ENCODE measurements at places on chromosomes 5 and 9.

DNA sequence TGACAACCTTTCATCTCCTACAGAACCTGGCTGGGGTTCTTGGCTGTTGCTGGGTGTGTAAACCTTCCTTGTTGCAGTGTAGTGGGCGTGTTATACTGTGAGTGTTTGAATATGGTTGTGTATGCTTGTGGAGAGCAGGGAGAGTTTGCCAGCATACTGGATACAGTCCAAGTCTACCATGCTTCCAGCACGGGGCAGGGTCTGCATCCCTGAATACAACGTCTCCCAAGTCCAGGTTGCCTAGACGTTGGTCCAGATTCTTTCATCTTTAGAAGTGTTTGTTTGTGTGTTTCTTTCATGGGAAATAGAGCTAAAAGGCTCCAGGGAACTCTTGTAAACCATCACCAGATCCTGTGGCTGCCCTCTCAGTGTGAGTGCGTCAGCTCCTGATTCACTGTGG, 46.4 kb downstream of the SYK start:
- no peak for DNase-seq

DNA sequence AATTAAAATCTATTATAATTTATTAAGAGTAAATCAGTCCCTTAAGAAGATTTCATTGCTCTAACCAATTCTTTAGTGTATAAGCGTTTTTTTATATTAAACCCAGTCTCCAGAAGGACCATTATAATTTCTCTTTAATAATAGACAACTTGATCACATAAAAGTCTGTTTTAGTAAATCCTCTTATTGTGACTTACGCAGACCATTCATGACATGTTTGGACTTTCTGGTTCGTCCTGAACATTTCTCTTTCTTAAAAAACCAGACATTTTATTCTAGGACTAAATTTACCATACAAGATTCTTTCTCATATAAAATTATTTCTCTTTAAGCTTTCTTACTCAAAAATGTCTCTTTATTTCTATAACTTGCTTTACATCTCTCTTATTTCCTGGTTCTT, 196.2 kb upstream of the RAI14 start:
- no peak for DNase-seq

- no peak for DNase-seq
Observed at GRCh38 chr5:81786991-81787390, 36.1 kb upstream of the SSBP2 start.

GRCh38 chr9:27719711-27720110, 146.4 kb upstream of the C9orf72 start:
- DNase-seq: no peak

DNA sequence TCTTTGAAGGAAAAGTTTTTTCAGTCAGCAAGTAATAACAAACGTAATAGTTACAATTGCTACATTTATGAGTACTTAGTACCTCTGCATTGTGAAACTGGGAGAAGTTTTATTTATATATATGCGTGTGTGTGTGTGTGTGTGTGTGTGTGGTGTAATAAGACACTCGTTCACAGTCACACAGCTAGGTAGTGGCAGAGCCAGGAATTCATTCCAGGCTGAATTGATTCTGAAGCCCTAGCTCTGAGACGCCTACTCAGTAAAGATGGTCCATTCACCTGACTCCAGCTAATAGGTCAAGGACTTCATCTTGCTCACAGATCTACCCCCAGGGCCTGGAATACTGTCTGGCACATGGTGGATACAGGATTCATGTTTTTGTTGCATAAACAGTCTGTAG, 13.6 kb upstream of the CAST start:
- no peak for DNase-seq

DNA sequence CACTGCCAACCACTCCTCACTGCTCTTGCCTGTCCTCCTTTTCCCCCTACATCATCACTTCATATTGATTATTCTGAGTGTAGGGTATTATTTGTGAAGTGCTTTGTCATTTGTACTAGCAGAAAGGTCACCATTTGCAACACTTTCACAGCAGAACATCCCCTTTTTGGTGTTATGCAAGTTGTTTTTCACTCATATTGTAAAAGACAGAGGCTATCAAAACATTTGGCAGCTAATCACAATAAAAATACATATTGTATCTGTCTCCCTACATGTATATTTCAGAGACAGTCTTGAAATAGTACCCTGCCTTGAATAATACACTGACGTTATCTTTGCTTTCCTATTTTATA, 82.3 kb downstream of the ANXA1 start:
- no peak for DNase-seq

- DNase-seq: no peak
Observed at GRCh38 chr9:93633492-93634221, 57.3 kb downstream of the PHF2 start.

DNA sequence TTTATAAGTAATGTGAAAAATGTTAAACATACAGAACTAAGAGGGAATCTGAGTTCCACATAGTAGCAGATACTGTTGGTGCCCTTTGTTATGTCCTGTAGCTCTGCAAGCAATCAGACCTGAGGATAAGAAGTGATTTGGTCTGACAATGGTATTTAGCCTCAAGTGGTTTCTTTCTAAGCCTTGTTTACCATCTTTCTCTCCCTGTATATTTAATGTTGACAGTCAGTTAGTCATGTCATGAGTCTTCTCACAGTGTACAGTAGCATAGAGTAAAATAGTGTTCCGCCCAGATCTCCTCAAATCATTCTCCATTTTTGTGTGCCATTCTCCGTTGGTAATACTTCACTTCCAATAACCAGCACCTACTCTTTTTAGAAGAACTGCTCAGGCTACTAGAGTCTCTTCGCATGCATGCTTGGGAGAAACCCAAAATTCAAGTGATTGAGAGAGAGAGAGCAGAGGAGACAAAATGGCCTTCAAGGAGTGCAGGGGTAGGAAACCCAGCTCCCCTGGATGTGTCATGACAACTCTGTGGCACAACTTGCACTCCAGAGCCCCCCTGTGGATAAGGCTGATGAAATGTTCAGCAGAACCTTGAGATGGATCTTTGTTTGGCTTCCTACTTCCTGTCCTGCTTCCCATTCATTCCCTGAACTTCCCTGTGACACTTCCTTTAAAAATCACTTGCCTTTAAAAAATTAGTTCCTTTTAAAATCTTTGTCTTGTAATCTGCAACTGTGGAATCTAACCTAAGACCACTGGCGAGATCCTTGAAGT, 129.2 kb upstream of the FST start:
- DNase-seq: no peak

GRCh38 chr9:131875828-131876485, 136.1 kb upstream of the RAPGEF1 start:
- peak; percentile 65 for DNase-seq

GRCh38 chr5:150582241-150583109, 58.0 kb upstream of the SYNPO start:
- no peak for DNase-seq

- no peak for DNase-seq
Observed at GRCh38 chr5:176341325-176342157, 20.0 kb downstream of the KIAA1191 start.

DNA sequence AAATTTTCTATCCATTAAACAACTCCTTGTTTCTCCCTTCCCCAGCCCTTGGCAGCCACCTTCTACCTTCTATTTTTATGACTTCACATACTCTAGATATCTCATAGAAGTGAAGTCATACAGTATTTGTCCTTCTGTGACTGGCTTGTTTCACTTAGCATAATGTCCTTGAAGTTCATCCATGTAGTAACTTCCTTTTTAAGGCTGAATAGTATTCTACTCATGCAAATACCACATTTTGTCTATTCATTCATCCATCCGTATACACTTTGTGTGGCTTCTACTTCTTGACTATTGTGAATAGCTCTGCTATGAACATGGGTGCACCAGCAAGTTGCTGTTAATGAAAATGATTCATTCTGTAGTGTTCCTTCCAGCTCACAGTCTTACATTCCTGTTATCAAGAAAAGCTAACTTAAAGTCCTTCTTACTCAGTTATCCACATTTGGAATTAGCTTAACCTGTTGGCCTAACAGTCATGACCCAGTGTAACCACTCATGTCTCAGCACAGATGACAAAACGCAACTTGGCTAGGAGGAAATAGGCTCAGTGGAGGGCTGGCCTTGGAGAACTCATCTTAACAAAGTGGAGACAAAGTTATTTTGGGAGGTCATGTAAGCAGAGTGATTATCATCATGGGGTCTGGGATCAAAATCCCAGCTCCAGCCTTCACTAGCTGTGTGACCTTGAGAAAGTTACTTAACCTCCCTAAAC, 129.7 kb upstream of the MAP3K1 start:
- no peak for DNase-seq
